ENCODE measurements at places on chromosomes 2 and 18.

DNA sequence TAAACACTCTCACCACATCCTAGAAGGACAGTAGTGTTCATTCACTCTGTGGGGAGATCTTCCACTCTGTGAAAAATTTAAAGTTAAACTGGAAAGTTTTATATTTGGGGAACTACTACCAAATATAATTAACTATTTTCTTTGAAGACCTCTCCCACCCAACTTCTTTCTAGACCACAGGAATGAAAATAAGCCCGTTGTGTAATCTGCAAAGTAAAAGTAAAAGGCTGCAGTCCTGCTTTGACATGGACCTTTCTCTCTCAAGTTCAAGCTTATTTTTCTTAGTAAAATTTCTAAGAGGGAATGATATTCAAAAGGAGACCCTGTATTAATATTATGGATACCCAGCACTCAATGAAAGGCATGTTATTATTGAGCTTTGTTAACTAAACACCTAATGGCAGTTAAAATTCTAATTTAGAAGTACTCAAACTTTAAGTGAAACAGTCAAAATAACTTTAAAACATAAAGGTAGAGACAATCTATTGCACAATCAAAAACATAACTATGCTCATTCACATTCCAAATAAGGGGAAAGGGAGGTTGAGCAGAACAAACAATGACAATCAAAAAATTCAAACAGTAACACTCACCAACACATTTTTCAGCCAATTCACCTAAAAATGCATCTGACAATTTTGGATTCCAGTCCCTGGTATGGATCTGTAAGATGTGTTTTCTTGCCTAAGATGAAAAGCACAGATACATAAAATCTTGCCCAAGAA lies 98.5 kb downstream of the ATAD2B start:
- no peak for DNase-seq

GRCh38 chr2:50863856-50864255 lies 168.1 kb downstream of the NRXN1 start:
- DNase-seq: no peak

GRCh38 chr2:5548991-5549715 lies 143.0 kb upstream of the SOX11 start:
- no peak for DNase-seq

- DNase-seq: no peak
Measured at GRCh38 chr2:110903548-110903947, 171.2 kb downstream of the ACOXL start.

- no peak for DNase-seq
Measured at GRCh38 chr2:64276417-64277095, 132.3 kb upstream of the PELI1 start.

GRCh38 chr2:29304399-29305060 lies 189.3 kb downstream of the CLIP4 start:
- DNase-seq: no peak

- no peak for DNase-seq
Measured at GRCh38 chr2:128752691-128753263, 434.1 kb upstream of the HS6ST1 start.

GRCh38 chr2:8494151-8494550 lies 187.7 kb upstream of the ID2 start:
- DNase-seq: no peak

GRCh38 chr2:233236820-233237589 lies 14.5 kb upstream of the ATG16L1 start:
- DNase-seq: no peak

GRCh38 chr18:64032312-64032711 lies 62.4 kb downstream of the SERPINB8 start:
- DNase-seq: no peak

- DNase-seq: no peak
Measured at GRCh38 chr18:27931535-27931934, 245.4 kb downstream of the CDH2 start.

GRCh38 chr18:5628512-5629255 lies 84.9 kb upstream of the EPB41L3 start:
- no peak for DNase-seq

GRCh38 chr18:49846361-49846662 lies 33.0 kb upstream of the ACAA2 start:
- DNase-seq: no peak

- no peak for DNase-seq
Measured at GRCh38 chr2:16012029-16012596, 71.8 kb downstream of the MYCN start.

GRCh38 chr2:151810489-151810888 lies 17.7 kb downstream of the ARL5A start:
- no peak for DNase-seq

DNA sequence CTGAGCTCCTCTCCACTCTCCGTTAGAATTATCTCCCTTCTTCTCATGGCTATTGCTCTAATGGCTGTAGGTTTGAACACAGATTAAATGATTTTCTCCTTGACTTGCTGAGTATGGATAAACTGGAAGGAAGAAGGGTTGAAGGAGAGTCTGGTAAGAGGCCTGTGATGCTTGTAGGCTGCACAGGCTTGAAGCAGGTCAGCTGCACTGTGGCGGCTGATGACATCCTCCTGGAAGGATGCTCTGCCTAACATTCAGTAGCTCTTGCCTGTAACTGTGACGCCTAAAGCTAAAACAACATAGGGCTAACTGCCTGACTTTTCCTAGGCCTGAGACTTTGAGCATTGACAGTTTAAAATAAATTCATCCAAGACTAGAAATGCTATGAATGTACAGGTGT lies 166.3 kb downstream of the MREG start:
- no peak for DNase-seq

DNA sequence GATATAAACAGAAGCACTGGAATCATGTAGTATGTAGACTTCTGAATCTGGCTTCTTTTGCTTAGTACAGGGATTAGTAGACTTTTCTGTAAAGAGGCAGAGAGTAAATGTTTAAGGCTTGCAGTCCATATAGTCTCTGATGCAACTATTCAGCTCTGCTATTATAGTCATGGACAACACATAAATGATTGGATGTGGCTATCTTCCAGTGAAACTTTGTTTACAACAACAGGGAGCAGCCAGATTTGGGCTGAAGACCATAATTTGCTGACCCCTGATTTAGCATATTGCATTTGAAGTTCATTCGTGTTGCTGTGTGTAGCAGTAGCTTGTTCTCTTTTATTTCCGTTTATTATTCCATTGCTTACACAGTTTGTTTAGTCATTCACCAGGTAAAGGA lies 55.0 kb downstream of the GPD2 start:
- DNase-seq: no peak

DNA sequence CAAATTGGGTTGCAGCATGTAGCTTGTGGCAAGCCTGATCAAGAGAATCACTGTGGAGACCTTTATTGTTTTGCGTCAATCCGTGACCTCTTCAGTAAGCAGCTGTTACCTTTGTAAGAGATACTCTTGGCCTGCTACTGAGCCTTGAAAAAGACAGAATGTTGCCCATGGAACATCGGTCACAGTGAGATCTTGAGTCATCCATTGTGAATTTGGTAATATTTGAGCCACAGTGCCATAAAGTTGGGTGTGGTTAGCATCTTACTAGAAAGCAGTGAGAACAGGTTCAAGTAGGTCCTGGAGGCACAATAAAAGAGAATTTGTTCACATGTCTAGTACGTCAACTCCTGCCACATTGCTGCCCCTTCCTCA lies 12.7 kb upstream of the EFR3B start:
- no peak for DNase-seq

GRCh38 chr2:130372055-130372832 lies 16.4 kb downstream of the PTPN18 start:
- no peak for DNase-seq

- DNase-seq: no peak
Measured at GRCh38 chr2:30737326-30737610, 70.0 kb downstream of the CAPN13 start.

DNA sequence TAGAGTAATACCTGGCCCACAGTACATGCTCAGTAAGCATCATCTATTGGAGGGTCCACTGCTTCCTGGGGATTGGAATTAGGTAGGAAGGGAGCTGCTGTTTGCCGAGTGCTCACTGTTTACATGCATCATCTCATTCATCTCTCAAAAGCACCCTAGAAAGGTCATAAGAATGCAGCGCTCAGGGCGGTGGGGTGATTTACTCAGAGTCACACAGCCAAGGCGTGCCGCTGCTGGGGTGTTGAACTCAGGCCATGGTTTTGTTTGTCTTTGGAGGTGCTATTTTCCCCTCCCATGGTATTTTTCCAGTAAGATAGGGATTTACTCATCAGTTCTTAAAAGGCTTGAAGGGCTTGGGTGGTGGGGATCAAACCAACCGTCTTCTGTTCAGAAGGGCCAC lies 227.5 kb downstream of the LDLRAD4 start:
- DNase-seq: no peak

DNA sequence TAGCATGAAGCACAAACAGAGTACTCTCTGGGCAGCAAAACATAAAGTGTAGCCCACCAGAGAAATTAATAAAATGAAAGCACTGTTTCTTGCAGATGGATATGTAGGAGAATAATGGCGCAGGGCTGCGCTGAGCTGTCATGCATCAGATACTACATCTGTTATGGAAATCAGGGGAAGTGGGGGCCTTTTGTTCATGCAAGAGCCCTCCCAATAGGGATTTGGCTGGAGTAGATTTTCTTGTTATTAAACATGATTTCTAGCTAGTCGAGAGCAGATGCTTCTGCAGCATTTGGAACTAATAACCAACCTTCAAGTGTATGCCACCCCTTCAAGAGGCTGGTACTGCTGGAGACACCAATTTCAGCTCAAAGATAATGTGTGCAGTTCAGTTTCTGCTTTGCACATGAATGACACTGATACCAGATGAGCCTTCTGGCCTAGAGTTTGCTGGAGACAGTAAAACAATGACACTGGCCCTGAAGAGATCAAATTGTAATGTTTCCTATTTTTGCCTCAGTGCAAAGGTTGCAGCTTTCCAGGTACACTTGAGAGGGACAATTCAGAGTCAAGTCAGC lies 58.0 kb downstream of the RND3 start:
- no peak for DNase-seq

GRCh38 chr2:2243666-2244065 lies 87.4 kb downstream of the MYT1L start:
- no peak for DNase-seq

GRCh38 chr18:58194028-58194427 lies 150.0 kb downstream of the NEDD4L start:
- DNase-seq: no peak

- DNase-seq: no peak
Measured at GRCh38 chr2:15053542-15053941, 421.0 kb downstream of the LRATD1 start.

DNA sequence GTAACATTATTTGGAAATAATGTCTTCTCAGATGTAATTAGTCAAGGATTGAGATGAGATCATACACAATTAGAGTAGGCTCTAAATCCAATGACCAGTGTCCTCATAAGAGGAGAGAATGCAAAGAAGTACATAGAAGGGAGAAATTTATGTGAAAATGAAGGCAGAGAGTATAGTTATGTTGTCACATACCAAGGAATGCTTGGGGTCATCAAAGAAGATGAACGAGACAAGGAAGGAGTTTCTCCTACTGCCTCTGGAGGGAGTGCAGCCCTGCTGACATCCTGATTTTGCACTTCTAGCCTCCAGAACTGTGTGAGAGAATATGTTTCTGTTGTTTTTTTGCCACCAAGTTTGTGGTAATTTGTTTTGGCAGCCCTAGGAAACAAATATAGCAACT lies 100.1 kb downstream of the GALNT13 start:
- no peak for DNase-seq

- no peak for DNase-seq
Measured at GRCh38 chr2:133418021-133418420, 150.2 kb downstream of the NCKAP5 start.

- DNase-seq: no peak
Measured at GRCh38 chr18:79934311-79935097, 16.9 kb downstream of the SLC66A2 start.

DNA sequence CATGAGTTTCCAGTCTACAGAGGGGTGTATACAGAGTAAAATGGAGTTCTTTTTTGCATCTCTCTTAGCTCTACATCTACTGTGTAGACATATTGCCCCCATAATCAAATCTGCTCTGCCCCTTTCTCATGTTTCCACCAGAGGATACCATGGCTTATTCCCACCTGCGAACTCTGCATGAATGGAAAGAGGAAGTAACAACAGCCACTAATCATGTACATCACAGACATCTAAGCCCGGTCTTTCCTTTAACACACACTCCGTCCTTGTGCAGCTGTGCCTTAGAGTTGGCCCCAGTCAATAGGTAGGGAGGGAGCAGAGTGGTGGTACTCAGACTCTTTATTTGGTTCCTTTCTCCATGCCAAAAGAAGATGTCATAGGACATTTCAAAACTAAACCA lies 147.3 kb upstream of the NRP2 start:
- DNase-seq: no peak

- DNase-seq: no peak
Measured at GRCh38 chr2:240482141-240482540, 46.7 kb downstream of the GPC1 start.

DNA sequence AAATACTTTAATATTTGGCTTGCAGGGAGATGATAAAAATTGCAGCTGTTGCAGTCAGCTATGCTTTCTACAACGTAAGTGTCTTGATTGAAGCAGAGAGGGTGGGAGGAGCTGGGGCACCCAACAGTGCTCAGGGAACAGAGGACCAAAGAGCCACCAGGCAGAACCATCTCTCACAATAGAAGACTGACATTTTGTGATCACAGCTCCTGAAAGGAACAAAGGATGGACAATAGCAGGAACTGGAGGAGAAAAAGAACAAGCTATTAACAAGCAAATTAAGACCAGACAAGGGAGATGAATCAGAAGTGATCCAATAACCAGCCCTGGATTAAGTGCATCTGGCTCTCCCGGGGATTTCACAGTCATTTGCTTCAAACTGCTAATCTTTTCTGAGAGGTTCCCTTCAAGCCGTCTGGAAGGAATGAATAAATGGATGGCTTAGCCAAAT lies 65.7 kb upstream of the SMAD2 start:
- DNase-seq: no peak

GRCh38 chr2:583666-584065 lies 93.5 kb downstream of the TMEM18 start:
- DNase-seq: no peak

DNA sequence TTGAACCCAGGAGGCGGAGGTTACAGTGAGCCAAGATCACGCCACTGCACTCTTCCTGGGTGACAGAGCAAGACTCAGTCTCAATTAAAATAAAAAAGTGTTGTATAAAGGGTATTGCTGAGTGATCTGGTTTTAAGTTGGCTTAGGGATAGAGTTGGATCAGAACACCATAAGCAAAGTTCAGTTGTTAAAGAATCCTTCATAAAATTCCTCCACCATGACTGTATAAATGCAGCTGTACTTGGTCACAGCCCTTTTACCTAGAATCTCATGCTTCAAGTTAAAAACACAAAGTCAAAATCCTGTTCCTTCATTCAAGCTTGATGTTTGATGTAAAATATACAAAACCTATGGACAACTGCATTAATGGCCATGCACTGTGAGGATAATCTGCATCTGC lies 33.4 kb upstream of the PNO1 start:
- DNase-seq: no peak

Data from stimulated activated CD4-positive, alpha-beta T cell treated with anti-CD3 and anti-CD28 coated beads, Interleukin-1b, Interleukin-23, amount 100 ng/mL, for 1 hour (primary cell).